ENCODE measurements at places on chromosomes 7 and 10.

- no peak for DNase-seq
Measured at GRCh38 chr7:130821864-130822263, 87.9 kb upstream of the KLF14 start.

- DNase-seq = no peak
Measured at GRCh38 chr7:101233907-101234547, 3.6 kb downstream of the CLDN15 start.

DNA sequence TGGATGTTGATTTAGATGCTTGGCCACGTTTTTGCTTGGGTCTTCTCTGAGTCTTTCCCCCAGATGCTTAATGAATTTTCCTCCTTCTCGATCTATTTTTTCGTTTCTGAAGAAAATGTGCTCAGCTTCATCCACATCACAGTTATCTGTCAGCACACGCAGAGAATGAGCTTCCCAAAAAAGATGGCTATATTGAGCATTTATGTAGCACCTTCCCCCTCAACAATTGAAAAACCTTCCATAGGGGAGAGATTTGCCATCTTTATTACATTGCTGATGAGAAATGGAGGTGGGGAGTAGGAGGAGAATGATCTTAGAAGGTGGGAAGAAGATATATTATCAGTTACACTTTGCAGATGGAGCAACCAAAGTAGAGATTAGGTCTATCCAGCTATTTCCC lies 228.1 kb upstream of the PHYHIPL start:
- DNase-seq = no peak

DNA sequence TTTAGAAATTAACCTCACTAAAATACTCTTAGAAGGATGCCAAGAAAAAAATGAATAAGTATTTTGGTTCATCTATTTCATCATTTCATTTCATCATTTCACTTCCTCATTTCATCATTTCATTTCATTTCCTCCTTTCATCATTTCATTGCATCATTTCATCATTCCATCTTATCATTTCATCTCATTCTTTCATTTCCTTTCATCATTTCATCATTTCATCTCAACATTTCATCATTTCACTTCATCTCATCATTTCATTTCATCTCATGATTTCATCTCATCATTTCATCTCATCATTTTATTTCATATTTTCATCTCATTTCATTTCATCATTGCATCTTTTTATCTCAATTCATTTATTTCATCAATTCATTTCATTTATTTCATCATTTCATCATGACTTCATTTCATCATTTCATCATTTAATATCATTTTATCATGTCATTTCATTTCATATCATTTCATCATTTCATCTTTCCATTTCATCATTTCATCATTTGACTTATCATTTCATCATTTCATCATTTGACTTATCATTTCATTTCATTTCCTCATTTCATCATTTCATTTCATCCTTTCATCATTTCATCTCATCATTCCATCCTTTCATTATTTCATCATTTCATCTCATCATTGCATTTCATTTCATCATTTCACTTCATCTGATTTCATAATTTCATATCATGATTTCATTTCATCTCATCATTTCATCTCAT lies 129.9 kb downstream of the ZNF92 start:
- no peak for DNase-seq

DNA sequence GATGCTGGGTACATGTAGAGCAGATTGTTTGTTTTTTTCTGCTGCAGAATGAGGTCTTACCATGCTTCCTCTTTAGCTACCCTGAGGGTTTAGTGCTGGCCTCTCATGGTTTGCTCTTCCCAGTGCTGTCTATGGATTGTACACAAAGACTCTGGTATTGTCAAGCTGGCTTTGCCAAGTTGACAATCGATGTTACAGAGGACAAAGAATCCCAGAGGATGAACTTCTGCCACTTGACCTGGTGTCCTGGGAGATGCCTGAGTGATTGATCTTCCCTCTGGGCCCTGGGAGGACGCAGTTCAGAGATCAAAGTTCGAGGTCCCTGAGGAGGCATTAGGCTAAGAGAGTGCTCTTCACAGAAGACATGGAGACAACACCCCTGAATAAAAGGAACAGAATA lies 865.4 kb downstream of the CCSER2 start:
- no peak for DNase-seq

DNA sequence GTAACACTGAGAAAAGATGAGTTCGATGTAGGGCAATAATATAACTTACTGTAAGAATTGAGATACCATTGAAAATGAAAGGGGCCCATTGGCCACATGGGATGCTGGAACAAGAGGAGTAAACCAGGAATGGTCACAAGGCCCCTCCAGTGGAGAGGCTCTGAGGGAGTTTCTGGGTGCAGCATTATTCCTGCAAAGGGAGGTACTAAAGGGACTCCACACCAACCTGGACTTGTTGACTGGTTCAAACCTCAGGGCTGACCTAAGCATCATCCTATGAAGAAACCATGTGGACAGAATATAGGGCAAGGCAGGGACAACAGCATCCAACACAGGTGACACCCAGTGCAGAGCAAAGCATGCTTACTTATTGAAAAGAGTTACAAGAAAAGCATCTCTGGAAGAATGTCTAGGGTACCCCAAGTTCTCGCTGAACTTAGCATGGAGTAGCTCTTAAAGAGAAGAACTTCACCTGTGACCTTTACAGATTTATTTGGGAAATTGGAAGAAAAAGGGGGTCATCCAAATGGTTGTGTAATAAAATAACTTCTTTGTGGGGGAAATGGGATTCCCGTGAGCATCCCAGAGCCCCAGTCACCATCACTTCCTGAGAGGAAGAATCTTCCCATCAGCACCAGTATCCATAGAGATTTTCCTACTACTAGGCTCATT lies 34.7 kb downstream of the PRSS2 start:
- DNase-seq = no peak

- DNase-seq = no peak
Measured at GRCh38 chr7:117277576-117277975, 45.3 kb downstream of the WNT2 start.

DNA sequence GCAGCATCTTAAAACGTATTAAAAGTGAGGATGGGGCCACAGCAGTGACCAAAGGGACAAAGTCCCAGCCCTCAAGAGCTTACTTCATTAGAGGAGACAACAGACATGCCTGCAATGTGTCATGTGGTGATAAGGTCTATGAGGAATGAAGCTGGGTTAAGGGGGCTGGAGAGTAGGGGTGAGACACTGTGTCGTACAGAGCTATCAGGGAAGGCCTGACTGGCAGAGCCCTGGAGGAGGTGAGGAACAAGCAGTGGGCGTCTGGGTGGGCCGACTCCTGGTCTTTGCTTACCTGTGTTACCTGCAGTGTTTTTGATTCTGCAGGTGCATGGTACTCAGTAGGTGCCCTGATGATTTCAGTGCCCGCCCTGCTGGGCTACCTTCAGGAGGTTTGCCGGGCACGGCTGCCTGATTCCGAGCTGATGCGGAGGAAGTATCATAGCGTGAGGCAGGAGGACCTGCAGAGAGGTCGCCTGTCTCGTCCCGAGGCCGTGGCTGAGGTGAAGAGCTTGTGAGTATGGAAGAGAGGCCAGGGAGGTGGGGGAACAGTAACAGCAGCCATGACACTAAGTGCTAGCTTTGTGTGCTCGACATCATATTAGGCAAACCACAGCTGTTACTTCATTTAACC lies 7.6 kb downstream of the ZFYVE27 start:
- DNase-seq = no peak

GRCh38 chr10:12980102-12980661 lies 21.3 kb downstream of the CCDC3 start:
- DNase-seq = no peak

- DNase-seq = no peak
Measured at GRCh38 chr7:50226145-50226544, 78.4 kb upstream of the IKZF1 start.

GRCh38 chr7:1289666-1290025 lies 57.0 kb downstream of the UNCX start:
- DNase-seq = no peak

- no peak for DNase-seq
Measured at GRCh38 chr10:130875897-130876472, 435.5 kb downstream of the TCERG1L start.

DNA sequence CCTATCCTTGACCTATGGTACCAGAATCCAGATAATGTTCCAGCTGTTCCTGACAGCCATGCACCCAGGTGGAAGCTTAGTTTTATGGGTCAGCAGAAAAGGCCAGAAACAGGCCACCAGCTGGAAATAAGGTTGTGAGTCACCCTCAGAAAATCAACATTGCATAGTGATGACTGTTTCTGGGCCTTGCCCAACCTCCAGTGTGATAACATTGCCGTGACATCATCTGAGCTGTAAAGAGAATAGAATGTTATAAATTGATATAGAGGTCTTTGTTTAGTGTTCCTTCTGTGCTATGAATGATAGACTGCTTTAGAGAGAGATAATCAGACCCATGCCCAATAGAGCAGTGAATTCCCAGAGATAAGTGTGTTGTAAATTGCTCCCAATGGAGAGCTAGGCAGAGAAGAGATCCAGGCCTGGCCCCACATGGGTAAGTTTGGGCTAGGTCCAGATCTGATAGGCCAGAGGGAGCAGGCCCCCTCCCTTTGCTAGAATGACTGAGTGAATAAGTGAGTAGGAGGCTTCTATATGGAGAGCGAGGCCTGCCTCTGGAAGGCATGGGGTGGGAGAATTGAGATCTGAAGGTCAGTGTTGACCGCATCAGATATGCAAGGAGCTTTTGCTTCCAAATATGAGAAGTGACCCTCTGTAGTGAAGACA lies 14.2 kb upstream of the HPS1 start:
- no peak for DNase-seq

DNA sequence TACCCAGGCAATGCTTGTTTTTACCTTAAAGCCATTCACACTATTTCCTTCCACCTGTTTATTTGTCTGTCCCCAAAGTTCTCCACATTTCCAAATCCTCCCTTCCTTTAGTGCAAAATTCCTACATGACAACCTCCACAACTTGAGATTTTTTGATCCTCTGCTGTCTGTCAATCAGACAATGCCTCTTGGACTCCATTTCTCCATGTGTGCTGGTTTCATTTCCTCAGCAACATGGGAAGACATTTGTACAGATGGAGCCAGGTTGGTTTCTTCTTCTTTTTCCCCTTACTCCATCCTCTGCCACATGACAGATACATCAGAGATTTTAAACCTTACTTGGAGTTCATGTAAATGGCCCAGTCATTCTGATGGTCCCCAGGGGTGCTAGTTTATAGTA lies 19.1 kb upstream of the GIMAP2 start:
- no peak for DNase-seq

DNA sequence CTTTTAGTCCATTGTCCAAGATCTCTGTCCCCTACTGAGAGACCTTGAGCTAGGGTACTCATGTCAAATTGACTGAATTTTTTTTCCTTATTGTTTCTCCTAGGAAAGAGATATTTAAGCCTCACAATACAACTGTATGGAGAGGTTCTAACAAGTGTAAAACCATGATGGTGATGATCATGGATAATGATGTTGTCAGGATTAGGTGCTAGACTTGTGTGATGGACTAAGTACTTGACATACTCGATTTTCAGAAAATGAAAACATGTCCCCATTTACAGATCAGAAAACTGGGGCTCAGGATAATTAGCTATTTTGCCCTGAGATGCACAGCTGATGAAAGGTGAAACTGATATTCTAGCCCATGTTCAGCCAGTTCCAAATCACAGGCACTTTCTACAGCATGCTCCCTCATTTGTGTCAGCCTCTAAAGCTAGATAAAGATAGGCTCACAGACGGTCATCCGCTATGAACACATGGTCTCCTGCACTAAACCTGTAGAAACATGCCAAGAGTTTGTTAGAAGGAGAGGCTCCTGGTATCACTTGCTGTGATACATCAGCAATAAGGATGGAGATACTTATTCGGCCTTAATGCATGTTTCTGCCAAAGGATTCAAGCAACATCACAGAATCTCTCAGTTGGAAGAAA lies 67.6 kb downstream of the CREB3L2 start:
- DNase-seq = no peak

- no peak for DNase-seq
Measured at GRCh38 chr7:2631946-2632732, at the start of gene TTYH3. Gene TTYH3 (plus strand): TSS chr7:2631986. CDS start chr7:2632156, 170 bp downstream.

DNA sequence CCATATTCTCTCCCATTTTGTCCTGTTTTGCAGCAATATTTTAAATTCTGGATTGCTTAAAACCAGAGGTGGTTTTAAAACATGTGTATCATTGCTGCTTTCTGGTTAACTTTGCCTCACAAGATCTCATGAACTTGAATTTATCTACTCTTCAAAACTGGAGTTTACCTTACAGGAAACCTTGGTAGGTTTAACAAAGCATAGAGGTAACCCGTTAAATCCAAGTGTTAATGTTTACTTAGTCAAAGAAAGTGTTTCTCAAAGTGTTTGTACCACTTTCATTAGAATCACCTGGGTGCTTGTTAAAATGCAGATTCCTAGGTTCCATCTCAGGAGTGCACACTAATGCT lies 44.0 kb upstream of the VDAC2 start:
- DNase-seq = no peak

DNA sequence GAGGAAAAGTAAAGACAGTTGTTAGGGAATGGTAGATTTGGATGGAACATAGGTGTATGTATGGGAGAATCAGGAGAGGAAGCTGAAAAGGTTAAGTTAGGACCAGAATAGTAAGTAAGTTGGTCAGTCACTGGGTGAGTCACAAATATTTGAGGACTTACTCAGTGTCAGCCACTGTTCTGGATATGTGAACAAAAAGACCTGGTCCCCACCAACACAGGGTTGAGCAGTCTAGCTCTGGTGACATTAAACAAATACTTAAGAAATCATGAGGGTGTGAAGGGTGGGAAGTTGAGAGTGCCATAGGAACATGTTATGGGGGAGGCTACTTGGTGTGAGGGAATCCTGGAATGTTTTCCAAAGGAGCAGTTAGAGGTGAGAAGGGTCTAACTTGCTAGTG lies 246.9 kb downstream of the PTEN start:
- DNase-seq = no peak

- no peak for DNase-seq
Measured at GRCh38 chr10:60717852-60718251, 60.4 kb upstream of the CDK1 start.

DNA sequence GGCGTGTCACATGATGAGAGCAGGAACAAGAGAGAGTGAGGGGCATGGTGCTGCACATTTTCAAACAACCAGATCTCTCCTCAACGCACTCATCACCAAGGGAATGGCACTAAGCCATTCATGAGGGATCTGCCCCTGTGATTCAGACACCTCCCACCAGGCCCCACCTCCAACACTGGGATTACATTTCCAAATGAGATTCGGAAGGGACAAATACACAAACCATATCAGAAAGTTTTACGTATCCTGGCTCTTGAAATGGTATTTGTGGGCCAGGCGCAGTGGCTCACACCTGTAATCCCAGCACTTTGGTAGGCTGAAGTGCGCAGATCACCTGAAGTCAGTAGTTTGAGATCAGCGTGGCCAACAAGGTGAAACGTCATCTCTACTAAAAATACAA lies 189.4 kb downstream of the PLXDC2 start:
- DNase-seq = no peak

- no peak for DNase-seq
Measured at GRCh38 chr7:9029681-9030530, 596.5 kb downstream of the NXPH1 start.

- DNase-seq = no peak
Measured at GRCh38 chr7:19249281-19249680, 104.1 kb upstream of the FERD3L start.

Measured in esophagus squamous epithelium (tissue), 5 donors.